Stimulated activated CD8-positive, alpha-beta memory T cell treated with anti-CD3 and anti-CD28 coated beads, Interleukin-12 subunit alpha, Interleukin-12 subunit beta, amount 100 ng/mL, for 4 hours (primary cell): ENCODE measurements at places on chromosomes 2 and 18.

GRCh38 chr18:61887838-61888237 is 5.0 kb downstream of the RNF152 start:
- DNase-seq: no peak

GRCh38 chr2:23379220-23379695 is 5.7 kb upstream of the KLHL29 start:
- DNase-seq: no peak

GRCh38 chr2:240301256-240301795 is 134.1 kb upstream of the GPC1 start:
- no peak for DNase-seq

DNA sequence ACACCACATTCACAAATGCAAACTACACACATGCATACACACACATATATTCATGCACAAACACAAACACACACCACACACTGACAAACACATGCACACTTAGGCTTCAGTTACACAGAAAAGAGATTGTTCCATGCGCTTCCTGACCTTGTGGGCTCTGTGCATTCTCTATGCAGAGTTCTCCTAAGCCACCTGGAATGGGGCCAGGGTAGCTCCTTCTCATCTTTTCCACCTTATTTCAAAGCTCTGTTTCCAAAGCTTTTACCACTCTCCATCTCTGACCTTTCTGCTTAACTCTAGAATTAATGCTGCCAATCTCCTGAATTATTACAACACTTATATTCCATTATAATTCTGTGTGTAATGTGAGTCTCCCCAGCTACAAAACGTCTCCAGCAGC is 522.3 kb upstream of the MYT1L start:
- DNase-seq: no peak

GRCh38 chr18:77160515-77160914 is 27.9 kb upstream of the MBP start:
- no peak for DNase-seq

DNA sequence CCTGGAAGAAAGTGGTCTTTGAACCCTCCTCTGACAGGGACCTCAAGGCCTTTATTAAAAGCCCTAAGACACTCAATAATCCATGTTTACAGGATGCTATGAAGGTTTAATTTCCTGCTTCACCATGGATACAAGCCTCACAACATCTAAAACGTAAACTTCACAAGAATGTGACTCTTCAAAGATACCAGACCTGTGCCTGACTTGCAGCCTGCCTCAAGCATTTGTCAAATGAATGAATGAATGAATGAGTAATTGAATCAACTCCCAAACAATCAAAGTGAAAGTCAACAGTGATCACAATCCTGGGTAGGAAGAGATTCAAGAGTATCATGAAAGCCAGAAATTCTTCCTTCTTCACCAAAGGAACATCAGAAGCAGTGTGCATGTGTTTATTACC is 30.4 kb downstream of the KLF7 start:
- DNase-seq: no peak

DNA sequence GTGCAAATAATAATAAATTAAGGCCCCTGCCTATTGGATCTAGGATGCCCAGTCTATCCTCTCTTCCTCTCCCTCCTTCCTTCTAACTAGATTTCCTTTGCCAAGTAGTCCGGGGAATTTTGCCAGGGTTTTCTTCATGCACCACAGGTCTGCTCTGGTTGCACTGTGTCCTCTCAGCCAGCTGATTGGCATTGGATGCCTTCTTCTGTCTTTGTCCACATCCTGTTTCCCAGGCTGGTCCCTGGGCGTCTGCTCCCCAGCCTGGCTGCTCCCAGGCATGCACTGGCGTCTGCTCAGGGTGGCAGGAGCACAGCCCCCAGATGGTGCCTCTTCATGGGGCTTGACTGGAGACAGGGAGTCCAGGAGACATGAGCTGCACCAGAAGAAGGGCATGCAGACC is 66.4 kb downstream of the GALR1 start:
- DNase-seq: no peak

- DNase-seq: no peak
Measured at GRCh38 chr2:44429034-44429433, 67.3 kb downstream of the CAMKMT start.

GRCh38 chr2:230869914-230870543 is 5.3 kb downstream of the ITM2C start:
- no peak for DNase-seq

- no peak for DNase-seq
Measured at GRCh38 chr18:13433125-13433524, 214.6 kb downstream of the LDLRAD4 start.

DNA sequence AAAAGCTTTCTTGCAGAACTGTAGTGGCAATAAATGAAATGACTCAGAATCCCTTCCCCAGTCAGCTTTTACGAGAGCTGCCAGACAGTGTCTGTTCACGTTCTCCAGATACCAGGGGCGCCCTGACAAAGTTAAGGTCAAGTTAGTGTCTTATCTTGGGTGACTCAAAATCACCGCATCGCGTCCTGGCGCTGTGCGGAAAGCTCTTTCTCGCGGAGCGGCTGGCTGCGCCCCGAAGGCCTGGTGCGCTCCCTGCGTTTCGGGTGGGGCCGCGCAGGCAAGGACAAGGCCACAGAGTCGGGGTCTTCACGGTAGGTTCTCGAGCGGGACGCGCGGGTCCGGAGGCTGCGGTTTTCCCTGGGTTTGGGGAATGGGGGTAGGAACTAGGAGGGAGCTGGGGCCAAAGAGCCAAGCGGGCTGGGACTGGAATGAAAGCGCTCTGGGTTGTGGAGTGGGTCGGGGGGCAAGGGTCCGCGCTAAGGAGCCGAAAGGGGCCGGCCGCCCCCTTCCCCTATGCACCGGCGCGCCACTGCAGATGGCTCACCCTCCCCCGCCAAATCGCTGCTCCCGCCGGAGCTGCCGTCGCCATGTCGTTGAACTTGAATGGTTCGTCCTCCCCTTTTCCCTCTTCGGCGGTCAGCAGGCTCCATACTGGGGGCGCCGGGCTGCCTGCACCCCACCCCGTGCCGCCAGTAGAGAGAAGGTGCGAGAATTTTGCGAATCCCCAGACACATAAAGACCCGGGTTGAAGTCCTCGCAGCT is 2.6 kb upstream of the HOXD11 start:
- DNase-seq: no peak

GRCh38 chr2:172473167-172473566 is 45.8 kb downstream of the ITGA6 start:
- DNase-seq: no peak

GRCh38 chr2:160363055-160363454 is 130.6 kb downstream of the RBMS1 start:
- DNase-seq: no peak

GRCh38 chr2:124027182-124027581 is 2.1 kb downstream of the CNTNAP5 start:
- DNase-seq: no peak

DNA sequence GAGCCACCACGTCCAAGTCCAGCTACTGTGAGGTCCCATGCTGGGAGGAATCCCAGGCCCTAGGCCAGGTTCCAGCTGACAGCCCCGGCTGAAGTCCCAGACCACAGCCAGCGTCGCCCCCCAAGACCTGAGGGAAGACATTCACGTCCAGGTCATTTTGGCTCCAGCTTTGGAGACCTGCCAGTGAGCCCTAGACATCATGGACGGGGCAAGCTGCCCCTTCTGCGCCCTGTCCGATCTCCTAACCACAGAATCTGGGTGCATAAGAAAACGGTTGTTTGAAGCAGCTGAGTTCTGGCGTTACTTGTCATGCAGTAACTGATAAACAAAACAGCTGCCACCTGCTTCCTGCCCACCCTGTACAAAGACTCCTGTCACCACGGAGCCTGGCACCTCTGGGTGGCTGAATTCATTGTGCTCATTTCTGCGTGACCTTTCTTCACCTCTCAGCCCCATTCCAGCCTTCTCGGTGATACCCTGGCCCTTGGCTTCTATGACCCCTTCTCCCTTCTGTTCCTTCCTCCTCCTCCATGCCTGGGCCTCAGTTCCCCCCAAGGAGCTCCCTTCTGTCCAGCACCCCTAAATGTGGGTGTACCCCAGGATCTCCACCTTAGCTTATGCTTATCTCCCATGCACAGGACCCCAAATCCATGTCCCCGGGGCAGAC is 72.6 kb upstream of the SMAD7 start:
- DNase-seq: no peak

DNA sequence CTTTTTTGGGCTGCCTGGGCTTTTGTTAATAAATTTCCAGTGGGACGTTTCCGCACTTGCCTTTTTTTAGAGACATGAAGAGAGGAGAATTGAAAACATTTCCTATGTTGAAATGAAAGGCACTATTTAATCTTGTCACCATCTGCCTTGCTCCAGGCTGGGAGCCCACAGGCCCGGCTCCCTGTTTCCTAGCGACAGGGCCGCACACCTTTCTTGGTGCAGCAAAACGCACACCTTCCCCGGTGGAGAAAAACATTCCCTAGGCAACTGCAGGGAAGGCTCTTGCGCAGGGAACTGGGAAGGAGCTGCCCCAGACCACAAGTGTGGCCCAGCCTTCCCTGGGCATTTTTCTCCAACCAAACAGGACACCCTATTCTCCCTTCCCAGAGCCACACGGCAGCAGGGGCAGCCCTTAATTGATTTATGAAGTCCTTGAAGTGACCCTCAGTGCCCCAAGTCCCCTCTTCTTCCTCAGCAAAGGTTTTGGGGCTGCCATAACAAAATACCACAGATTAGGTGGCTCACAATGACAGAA is 132.9 kb upstream of the MSH6 start:
- no peak for DNase-seq

DNA sequence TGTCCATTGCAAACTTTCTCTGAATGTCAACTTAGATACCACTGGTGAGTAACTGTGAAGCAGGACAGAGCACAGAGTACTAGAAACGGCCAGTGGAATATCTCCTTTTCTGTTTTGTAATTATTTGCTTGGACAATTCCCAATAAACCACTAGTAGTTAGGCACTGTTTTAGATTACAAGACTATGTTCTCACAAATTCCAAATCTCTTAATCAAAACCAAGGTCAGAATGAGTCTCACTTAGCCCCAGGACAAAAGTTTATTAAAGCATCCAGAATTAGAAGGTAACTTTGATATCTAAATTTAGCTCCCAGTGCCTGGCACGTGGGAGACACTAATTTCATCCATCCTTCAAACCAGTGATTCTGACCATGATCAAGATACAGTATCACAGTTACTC is 89.0 kb downstream of the ZNF521 start:
- DNase-seq: no peak

GRCh38 chr2:217905395-217905794 is 97.4 kb downstream of the TNS1 start:
- no peak for DNase-seq

DNA sequence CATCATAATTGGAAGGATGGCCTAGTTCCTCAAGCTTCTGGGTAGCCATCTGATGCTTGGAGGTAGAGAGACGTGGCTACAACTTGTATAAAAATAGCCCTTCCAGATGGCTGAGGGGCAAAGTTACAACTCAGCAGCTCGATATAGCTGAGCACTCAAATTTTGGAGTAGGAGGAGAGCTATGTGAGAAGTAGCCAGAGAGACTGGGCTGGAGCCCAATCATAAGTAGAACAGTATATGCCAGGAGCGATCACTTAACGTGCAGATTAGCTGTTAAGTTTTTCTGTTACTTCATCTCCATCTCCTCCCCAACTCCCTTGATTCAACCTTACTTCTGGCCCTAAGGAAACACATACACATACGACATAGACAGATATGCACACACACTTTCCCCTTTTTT is 28.8 kb downstream of the CNRIP1 start:
- DNase-seq: no peak

DNA sequence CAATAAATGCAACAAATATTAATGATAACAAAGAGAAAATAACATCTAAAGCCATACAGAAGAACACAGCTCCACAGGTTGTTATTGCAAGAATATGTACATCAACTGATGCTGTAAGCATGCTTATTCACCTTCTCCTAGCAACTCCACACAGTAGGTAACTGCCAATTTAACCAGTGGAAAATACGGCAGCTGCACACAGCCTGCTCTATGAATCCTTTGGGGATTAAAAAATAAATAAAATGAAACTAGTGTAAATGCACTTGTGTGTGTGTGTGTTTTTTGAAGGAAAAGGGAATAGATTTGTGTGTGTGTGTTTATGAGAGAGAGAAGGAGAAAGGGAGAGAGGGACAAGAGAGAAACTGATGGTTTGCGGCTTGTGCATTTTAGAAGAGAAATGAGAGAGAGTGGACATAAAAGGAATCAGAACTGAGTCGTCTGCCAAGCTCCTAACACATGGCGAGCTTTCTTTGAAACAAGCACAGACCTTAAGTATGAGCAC is 96.2 kb upstream of the PDE1A start:
- no peak for DNase-seq

- no peak for DNase-seq
Measured at GRCh38 chr18:53947092-53947640, 277.3 kb downstream of the MBD2 start.

DNA sequence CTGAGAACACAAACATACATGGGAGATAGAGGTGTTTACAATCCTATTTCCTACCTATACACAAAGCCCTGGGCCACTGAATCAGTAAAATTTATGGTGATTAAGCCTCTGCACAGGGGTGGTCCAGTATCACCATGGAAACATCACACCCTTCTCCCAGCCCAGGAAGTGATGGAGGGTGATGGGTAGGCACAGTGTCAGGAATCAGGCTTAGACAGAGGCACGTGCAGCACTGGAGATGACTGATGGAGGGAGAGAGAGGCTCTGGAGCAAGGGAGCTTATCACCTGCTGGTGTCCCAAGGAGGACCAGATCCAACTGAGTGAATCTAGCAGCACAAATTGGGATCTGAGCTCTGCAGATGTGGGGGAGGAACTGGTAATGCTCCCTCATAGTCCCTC is 117.2 kb downstream of the RPIA start:
- no peak for DNase-seq

DNA sequence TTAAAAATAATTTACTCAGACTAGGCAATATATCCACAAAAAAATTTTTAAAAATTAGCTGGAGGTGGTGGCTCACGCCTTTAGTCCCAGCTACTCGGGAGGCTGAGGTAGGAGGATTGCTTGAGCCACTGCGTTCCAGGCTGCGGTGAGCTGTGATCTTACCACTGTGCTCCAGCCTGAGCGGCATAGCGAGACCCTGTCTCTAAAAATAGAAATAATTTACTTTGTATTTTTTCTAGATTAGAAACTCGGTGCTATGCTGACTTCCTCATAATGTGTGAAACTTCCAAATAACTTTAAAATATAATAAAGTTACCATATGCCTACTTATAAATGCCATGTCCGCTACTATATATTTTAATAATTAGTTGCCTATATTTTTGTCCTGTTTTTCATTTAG is 6.7 kb downstream of the PPIG start:
- no peak for DNase-seq

GRCh38 chr2:216072473-216072872 is 9.1 kb downstream of the PECR start:
- DNase-seq: no peak

DNA sequence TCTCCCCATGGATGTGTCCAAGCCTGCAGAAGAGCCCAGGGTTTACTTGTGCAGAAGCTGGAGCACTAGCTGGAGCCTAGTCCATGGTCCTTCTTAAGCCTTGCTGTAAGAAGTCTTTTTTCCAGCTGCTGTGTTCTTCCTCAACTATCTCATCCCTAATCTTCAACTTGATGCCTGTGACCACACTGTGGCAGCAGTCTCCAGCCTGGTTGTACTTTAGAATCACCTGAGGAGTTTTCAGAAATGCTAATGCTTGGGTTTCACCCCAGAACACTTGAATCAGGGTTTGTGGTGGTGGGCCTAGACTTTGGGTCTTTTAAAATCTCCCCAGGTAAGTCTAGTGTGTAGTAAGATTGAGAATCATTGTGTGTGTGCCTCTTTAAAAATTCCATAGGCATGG is 173.6 kb downstream of the ADCYAP1 start:
- DNase-seq: no peak
